Thymus (tissue), 14 donors: ENCODE measurements at places on chromosomes 4 and X. TPM values are rescaled to one million over a fixed set of nuclear protein-coding genes. Genes with fewer than 3 reads are reported as not detected.

GRCh38 chrX:39258331-39258730 is 457.1 kb downstream of the MID1IP1 start:
- DNase-seq, result no peak

GRCh38 chrX:13965531-13965930 is 64.2 kb downstream of the GEMIN8 start:
- DNase-seq, result no peak

PPEF2 gene
- total RNA-seq, result under 0.01 TPM

GRCh38 chr4:16969696-16970135 is 71.3 kb upstream of the LDB2 start:
- no peak for DNase-seq

GRCh38 chr4:87122252-87122651 is 98.2 kb downstream of the KLHL8 start:
- DNase-seq, result no peak
